ENCODE measurements at places on chromosomes 13 and 19.

GRCh38 chr13:113902986-113903775 lies 39.3 kb upstream of the GAS6 start:
- no peak for DNase-seq

DNA sequence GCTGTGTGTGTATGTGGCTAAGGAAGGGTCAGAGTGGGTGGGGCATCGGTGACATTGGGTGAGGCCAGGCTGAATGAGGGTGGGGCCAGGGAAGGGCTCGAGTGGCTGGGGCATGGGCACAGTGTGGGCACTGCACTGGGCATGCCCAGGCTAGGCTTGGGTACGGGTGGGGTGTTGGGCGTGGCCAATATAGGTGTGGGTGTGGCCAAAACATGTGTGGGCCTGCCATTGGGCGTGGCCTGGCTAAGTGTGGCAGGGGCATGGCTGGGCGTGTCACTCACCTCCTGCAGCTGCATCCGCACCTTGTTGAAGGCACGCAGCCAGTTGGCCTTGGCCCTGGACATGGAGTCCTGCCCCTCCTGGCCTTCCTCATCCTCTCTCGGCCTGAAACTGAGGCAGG lies 33.2 kb downstream of the UNC13A start:
- DNase-seq, result peak; percentile 39

DNA sequence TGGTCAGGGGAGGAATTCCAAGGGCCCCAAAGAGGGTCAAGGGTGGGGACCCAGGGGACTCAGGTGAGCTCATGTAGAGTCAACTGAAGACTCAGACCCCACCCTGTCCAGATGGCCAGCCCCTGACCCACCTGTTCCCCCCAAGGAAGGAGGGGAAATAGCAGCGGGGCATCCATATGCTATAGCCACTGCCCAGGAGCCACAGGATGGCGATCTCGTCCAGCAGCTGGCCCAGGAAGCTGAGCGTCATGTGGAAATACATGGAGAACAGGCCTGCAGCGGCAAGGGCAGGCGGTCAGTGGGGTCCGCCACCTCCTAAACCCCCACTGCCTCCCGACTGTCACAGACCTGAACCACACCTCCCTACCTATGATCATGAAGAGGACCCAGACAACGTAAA lies 21.4 kb downstream of the ACER1 start:
- DNase-seq, result no peak

GRCh38 chr13:107842562-107843180 lies 372.7 kb downstream of the LIG4 start:
- peak; percentile 23 for DNase-seq

GRCh38 chr13:80137994-80138393 lies 202.9 kb downstream of the SPRY2 start:
- DNase-seq, result no peak

DNA sequence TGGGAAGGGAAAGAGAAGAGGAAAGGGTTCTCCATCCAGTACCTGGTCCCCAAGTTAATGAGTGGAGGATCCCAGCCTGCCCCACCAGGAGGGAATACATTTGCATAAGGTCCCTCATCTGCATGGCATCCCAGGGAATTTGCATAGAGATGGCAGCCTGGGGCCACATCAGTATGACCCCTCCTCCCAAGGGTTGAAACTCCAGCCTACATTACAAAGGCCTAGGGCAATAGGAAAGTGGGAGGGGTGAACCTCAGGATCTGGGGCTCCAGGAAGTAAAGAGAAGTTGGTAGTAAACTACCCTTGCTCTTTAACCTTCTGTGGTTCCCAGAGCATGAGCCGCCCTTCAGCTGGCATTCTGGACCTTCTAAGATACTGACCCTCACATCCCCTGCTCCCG lies 6.8 kb upstream of the NECTIN2 start:
- DNase-seq, result no peak
